ENCODE measurements at places on chromosomes 5 and 9.

- no peak for DNase-seq
These were observed 13.5 kb upstream of the MAMDC2 start for GRCh38 chr9:70030156-70030555.

GRCh38 chr9:134449180-134449916 is 123.1 kb downstream of the RXRA start:
- DNase-seq, result peak; percentile 79

- DNase-seq, result no peak
These were observed 92.4 kb upstream of the SLC1A1 start for GRCh38 chr9:4397917-4398316.

GRCh38 chr9:124617477-124618141 is 110.4 kb upstream of the NR5A1 start:
- peak; percentile 74 for DNase-seq

DNA sequence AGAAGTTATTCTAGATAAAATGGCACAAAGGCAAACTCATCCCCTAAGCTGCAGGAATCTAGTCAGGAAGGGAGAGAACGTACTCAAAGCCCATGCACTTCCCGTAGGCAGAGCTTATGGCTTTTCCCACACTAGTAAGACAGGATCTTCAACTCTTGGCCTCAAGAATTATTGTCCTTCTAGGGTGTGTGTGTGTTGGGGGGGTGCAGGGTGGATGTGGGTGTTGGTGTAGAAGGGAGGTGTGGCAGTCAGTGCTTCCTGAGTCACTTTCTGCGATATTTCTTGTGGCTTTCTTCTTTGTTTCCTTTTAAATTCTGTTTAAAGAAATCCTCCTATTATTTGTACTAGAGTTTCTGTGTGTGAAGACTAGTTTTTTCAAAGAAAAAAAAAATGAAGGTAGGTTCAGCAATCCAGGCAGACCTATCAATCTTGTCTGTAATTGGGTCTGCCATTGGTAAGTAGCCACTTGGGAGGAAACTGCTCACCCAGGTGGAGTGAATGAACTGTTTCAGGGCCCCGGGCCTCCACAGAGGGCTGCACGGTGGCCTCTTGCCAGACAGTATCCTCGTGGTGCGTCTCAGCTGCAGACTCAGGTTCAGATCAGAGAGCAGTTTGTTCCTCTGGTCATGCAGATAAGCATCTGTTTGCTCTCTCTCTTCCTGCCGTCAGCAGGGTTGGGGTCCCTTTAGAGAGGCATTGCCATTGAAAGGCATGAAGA is 131.9 kb downstream of the NPR3 start:
- DNase-seq, result no peak

GRCh38 chr5:158882236-158882635 is 217.5 kb downstream of the EBF1 start:
- DNase-seq, result no peak

DNA sequence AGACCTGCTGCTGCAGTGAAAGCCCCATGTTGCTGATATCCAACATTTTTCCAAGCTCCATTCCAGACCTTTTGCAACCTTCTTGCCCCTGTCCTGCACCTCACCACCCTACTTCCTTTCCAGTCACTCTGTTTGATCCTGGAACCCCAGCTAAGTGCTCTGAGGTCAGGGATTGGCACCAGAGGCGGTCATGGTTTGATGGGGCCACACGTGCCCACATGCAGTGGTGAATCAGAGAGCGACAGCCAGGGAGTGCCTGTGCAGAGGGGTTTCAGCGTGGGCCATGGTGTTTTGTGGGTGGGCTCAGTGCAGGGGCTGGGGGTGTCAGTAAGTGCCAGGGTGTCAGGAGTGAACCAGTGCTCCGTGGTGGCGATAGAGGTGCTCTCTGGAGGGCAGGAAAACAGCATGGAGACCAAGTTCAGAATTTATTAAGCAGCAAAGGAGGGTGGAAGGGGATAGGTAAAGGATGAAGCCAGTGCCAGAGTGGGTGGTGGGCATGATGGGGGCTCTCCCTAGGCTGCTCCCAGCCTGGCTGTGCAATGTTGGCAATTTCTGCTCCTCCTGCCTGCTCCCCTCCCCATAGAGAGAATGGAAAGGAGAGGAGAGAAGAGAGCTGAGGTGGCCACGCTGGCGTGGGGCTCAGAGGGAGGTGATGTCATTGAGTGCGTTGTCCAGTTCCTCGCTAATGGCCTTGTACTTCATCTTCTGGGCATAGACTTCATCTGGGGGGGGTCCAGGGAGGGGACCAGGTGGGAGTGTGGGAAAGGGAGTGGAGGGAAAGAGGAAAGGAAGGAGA is 7.0 kb downstream of the TPM2 start:
- DNase-seq, result no peak

- DNase-seq, result no peak
These were observed 49.6 kb upstream of the UBAC1 start for GRCh38 chr9:136010615-136011361.

GRCh38 chr9:127092041-127092608 is 30.3 kb downstream of the ANGPTL2 start:
- DNase-seq, result no peak

GRCh38 chr5:65611524-65611923 is 12.6 kb downstream of the TRIM23 start:
- no peak for DNase-seq

GRCh38 chr5:42037379-42037932 is 112.4 kb downstream of the FBXO4 start:
- DNase-seq, result no peak

GRCh38 chr5:154418344-154418820 is 27.4 kb upstream of the SAP30L start:
- DNase-seq, result no peak

DNA sequence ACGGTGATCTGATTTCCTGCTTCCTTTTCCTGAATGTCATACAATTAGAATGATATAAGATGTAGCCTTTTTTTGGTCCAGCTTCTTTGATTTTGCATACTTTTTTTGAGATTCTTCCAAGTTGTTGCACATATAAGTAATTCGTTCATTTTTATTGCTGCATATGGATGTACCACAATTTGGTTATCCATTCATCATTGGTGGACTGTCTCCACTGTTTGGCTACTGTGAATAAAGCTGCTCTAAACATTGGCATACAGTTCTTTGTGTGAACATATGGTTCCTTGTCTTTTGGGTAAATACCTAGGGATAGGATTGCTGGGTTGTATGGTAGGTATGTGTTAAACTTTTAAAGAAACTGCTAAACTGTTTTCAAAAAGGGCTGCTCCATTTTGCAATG is 52.6 kb downstream of the OR1J1 start:
- DNase-seq, result no peak

GRCh38 chr5:17720071-17720470 is 85.8 kb downstream of the TAF11L14 start:
- no peak for DNase-seq

- DNase-seq, result no peak
These were observed 28.0 kb downstream of the DNAJC21 start for GRCh38 chr5:34957321-34957720.

GRCh38 chr5:25568989-25569625 is 924.3 kb upstream of the CDH10 start:
- DNase-seq, result peak; percentile 2

DNA sequence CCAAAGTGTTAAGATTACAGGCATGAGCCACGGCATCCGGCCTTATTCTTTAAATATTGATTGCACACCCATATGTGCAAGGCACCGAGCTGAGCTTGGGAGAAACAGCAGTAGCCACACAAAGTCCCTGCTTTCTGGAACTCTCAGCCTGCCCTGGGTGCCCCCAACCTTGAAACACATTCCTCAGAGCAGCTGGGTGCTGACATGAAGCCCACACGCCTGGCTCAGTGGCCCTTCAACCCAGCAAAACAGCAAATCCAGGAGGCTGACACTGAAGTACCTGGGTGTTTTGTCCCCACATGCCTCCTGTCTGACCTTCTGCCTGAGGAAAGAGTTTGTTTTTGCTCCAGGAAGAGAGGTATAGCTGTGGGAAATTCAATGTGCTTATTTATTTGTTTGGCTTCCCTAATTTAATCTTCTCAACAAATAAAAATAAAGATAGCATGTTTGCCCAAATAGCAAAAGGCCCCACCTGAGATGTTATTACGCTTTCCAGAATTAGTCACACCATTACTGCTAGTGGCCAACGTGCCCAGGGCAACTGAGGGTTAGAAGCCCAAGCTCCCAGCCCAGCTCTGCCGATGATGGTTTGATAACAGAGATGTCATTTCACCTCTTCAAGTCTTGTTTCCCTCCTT is 13.4 kb upstream of the TCOF1 start:
- DNase-seq, result no peak

GRCh38 chr5:626850-627249 is 14.7 kb downstream of the CEP72 start:
- no peak for DNase-seq

DNA sequence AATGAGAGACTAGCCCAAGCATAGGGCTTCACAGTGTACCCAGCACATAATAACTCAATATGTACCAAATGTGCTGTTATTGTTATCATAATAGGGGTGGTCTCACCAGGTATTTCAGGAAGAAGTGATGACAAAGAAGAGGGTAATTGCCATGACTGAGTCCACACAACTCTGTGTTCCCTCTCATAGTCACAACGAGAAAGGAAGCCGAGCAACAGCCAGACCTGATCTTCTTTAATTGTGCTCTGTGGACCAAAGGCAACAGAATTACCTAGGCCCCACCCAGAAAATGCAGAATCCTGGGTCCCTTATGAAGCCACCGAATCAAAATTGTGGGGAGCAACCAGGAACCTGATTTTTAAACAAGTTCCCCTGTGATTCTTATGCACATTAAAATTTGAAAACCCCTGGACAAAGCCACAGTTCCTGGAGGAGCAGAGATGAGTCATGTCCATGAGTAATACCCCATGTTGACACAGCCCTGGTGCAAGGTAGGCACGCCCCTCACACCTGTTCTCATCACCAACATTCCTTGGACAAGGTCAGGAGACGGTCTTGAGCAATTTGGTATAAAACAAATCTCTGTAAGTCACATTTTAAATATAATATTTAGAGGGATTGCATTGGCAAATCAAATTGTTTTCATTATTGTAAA is 5.2 kb downstream of the FGF1 start:
- no peak for DNase-seq

DNA sequence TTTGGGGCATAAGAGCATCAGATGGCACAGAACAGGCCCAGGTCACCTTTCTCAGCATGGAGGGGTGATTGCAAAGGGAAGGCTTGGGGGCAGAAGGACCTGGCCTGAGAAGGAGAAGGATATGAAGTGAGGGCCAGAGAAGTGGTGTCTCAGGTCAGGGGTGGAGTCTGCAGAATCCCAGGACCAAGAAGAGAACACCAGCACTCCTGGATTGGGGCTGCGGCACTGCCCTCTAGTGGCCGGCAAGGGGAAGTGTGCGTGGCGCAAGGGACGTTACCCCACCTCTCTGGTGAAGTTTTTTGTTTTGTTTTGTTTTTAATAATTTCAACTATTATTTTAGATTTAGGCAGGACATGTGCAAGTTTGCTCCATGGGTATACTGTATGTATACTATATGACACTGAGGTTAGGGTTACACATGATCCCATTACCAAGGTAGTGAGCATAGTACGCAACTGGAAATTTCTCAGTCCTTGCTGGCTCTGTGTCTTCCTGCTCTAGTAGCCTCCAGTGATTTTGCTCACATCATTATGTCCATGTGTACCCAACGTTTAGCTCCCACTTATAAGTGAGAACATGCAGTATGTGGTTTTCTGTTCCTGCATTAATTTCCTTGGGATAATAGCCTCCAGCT is 1548.6 kb downstream of the EFNA5 start:
- DNase-seq, result peak; percentile 9

- peak; percentile 14 for DNase-seq
These were observed 33.3 kb downstream of the PUM3 start for GRCh38 chr9:2810420-2811075.

DNA sequence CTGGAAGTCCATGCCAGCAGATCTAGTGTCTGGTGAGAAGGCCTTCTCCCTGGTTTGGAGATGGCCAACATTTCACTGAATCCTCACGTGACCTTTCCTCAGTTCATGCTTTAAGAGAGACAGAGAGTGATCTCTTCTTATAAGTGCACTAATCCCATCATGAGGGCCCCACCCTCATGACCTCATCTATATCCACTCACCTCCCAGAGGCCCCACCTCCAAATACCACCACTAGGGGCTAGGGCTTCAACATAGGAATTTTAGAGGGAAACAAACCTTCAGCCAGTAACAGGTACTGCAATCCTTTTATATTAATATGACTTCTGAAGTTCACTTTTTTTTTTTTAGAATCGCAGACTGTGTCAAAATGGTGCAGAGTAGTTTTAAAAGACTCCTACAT is 496.9 kb upstream of the ADAMTS16 start:
- no peak for DNase-seq

DNA sequence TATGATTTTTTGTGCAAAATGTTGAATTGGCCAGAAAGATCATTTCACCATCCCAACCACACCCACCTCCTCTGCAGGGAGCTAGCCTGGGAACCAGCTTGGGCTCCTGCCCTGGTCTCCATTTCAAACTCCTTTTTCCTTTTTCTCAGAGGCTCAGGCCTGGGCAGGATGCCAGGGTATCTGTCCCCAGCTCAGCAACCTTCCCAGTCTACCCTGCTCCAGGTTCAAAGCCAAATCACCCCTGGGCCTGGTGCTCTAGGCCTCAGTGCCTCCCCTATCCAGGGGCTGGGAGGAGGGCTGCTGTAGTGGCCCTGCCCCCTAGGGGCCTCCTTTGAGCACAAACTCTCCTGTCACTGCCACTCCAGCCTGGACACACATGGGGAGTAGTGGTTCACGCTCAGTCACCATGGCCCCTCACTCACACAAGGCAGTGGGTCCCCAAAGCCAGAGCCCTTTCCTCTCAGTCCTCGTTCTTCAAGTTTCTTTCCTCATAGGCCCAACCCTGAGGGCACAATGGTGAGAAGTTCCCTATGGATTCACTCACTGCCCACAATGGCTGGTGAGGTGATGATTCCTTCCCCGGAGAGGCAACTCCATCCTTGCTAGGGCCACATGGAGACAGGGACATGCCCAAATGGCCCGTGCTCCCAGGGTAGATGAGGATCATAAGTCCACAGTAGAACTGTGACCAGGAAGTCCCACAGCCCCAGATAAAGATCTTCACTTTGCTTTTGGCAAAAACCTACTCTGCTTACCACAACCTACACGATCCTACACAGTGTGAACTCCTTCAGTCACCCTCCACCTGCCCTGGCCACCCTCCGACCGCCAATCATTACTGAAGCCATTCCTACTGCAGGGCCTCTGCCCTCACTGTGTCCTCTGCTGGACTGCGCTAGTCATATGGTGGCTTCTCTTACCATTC is 1.6 kb upstream of the ST6GALNAC4 start:
- DNase-seq, result peak; percentile 75

GRCh38 chr5:7714119-7714518 is 136.8 kb downstream of the CFAP90 start:
- no peak for DNase-seq

GRCh38 chr5:92428415-92428814 is 1045.3 kb upstream of the ARRDC3 start:
- DNase-seq, result no peak

DNA sequence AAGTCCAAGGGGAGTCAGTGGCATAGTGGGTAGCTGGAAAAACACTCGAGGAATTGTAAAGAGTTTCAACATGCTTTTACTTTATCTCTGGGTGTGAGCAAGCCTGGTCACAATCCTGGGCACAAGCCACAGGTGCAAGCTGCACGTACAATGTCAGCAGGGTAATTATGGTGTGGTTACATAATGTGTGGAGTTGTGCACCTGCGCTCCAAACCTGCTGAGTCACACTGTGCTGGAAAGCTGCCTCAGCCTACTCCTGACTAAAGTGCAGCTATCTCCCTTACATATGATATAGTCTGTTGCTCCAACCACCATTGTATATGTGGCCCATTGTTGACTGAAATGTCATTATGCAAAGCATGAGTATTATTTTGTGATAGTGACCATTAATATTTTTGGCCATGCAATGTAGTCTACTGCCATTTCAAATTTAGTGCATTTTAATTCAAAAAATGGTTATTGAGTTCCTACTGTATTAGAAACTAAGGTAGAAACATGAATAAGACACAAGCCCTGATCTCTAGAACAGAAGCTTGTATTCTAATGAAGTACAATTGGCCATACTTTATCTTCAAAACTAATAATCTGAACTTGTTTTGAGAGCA is 160.9 kb upstream of the SLC30A5 start:
- DNase-seq, result peak; percentile 56
